ENCODE measurements at places on chromosomes 11 and 22. TPM values are rescaled to one million over a fixed set of nuclear protein-coding genes. Genes with fewer than 3 reads are reported as not detected.

Gene PARVG
- 7.3 TPM for total RNA-seq

Gene MRGPRX1
- total RNA-seq, result 0.99 TPM

Gene POU2AF1
- total RNA-seq, result 0.40 TPM

Gene ASCL2
- total RNA-seq, result 0.20 TPM

Gene GTSE1
- 6.8 TPM for total RNA-seq

Gene DGCR6
- total RNA-seq, result 18.3 TPM

Gene TUB
- total RNA-seq, result 107 TPM

Gene ART1
- total RNA-seq, result not detected

Gene VPS37C
- 11.4 TPM for total RNA-seq

Gene UPK2
- not detected for total RNA-seq
